ENCODE measurements at places on chromosomes 4 and X.

DNA sequence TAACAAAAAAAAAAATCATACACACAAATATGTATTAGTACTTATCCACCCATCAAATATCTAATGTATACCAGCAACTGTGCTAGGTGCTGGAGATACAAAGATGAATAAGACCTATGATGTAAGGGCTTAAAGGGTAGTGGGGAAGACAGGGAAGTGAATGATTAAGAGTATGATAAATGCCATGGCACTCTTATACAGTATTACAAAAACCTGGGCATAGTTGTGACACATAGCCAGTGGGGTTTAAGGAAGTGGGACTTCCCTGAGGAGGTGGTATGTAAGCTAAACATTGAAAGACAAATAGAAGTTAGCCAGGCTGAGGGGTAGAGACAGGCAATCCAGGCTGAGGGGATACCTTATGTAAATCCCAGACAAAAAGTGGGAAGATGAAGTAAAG is 23.5 kb downstream of the CHM start:
- no peak for DNase-seq

GRCh38 chr4:6964858-6965257 is 55.2 kb downstream of the TBC1D14 start:
- DNase-seq = no peak

DNA sequence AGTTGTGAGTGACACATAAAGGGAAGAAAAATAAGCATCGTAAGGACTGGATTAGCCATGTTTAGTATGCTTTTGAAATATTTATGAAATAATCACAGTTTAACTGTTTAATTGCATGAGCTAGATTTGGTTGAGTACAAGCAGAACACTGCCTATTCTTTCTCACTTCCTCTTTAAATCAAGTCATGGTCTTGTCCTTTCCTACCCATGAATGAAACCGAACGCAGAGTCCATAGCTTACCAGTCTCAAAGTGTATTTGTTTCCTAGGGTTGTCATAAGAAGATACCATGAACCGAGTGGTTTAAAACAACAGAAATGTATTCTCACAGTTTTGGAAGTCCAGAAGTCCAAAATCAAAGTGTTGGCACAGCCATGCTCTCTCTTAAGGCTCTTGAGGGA is 684.0 kb upstream of the MAGEB2 start:
- no peak for DNase-seq

DNA sequence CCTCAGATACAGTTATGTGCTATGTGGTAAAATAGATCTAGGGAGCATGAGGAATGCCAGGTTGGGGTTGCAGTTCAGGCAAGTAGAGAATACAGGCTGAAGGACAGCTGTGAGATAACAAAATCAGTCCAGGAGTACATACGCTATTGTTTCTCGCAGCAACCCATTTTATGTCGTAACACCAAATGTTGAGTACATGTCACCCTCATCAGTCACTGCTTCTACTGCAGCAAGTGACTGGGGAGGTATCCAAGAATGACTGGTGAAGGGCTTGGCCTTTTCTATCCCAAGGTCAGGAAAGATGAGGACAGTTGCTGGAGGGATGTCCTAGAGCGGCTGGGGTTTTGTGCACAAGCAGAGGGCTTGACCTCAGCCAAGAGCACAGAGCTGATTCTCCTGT is 172.1 kb downstream of the CBR4 start:
- no peak for DNase-seq

DNA sequence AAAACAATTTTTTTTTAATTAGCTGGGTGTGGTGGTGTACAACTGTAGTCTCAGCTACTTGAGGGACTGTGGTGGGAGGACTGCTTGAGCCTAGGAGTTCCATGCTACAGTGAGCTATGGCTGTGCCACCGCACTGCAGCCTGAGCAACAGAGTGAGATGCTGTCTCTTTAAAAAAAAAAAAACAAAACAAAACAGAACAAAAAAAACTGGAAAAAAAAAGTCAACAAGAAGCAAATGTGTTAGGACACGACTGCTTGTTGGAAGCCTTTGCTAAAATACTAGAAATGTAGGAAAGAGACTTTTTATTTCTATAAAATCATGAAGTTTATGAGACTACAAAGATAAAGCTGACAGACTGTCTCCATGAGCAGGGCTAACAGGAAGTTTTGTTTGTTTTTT is 87.2 kb downstream of the SH3RF1 start:
- no peak for DNase-seq

- DNase-seq = no peak
Observed at GRCh38 chrX:71909956-71910355, 689 bp upstream of the NHSL2 start.

DNA sequence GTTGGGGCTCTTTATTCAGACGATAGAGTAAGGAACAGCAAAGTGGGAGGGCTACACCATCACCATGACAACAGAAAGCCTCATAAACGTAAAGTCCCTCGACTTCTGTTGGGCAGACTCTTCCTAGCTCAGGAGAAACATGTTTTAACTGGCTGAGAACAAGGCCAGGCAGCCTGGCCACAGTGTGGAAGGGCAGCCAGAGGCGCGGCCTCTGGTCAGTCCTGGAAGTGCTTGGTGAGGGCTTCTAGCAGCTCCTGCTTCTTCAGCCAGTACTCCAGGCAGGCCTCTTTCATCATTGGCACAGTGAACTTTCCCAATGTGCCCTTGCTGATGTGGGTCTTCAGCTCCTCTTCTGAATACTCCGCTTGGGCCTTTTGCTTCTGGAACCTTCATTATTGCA is 690.9 kb downstream of the PCDH19 start:
- DNase-seq = no peak

GRCh38 chrX:136839196-136839595 is 41.3 kb downstream of the RBMX start:
- no peak for DNase-seq

DNA sequence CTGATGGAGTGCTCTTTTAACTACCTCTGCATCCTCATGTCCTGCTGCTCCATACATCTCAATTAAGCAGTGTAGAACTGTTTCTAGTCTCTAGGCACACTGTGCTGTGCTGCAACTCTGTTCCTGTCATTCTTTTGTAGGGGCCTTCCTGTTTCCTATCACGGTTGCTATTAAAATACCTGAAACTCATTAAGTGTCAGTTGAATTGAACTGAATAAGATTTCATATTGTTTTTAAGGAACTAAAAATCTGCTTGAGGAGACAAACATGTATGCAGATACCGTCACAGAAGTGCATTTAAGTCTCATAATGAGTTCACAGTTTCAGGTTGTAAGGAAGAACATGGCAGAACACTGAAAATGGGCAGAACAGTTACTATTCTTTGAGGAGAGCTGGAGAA is 170.1 kb downstream of the LARP7 start:
- DNase-seq = no peak

GRCh38 chr4:55345054-55345453 is 988 bp upstream of the SRD5A3 start:
- no peak for DNase-seq

DNA sequence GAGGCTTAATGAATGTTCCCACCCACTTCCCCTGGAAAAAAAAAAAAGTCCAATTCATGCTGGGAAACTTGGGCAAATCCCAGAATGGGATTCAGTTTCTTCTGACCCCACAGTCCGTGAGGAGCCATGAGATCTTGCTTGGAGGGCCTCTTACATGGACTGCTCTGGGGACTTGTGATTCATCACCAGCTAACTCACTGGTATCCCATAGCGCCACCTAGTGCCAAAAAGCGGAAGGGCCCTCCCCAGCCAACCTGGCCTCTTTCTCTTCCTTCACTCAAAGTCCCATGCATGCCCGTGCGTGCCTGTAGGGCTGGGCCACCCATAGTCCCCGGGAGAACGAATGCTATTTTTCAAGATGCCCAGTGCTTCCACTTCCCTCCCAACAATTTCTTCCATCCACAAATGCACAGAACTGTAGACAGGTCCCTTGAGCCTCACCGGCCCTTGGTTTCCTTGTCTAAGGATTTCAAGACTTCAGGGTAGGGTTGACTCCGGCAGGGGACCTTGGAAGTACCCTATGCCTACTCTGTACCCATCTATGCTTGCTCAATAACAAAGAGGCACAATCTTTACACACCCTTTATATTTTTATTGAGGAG is 5.1 kb downstream of the RTL5 start:
- DNase-seq = peak; percentile 2

DNA sequence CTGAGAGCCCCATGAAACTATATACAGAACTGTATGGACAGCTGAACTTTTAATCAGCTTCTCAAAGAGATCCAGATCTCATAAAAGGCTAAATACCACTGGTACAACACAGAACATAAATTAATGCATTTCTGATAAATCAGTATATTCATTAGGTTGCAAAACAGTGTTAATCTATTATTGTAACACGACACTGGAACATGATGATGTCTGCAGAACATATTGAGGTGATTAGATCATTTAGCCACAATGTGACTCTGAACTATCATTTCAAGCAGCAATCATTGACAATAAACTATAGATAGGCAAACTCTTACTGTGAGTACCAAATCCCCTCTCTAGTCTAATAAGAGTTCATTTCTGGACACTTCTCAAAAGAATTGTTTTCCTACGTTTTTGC is 50.3 kb downstream of the GASK1B start:
- no peak for DNase-seq

DNA sequence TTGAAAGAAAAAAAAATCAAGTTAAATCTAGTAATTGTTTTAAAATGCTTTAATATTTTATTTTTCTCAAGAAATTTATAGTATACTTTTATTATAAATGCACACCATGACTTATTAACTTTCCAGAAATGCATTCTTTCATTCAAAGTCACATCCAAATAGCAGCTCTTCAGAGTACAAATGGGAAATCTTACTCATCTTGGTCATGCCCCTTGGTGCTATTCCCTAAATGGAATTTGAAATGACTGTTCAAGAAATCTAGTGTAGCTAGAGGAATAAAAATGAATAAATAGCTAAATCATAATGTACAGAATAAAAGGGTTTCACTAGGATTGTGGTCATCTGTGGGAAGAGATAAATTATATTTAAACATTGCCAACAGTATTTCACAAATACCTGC is 1139.7 kb downstream of the PCDH18 start:
- DNase-seq = no peak

- DNase-seq = no peak
Observed at GRCh38 chr4:104491481-104492182, 3.1 kb downstream of the CXXC4 start.

- DNase-seq = no peak
Observed at GRCh38 chrX:100358766-100359165, 51.3 kb downstream of the PCDH19 start.

GRCh38 chr4:8534611-8535010 is 45.6 kb upstream of the GPR78 start:
- DNase-seq = no peak

- no peak for DNase-seq
Observed at GRCh38 chrX:16155581-16156096, 11.6 kb upstream of the MAGEB17 start.

- DNase-seq = no peak
Observed at GRCh38 chrX:41921492-41922430, 1.6 kb downstream of the CASK start.

GRCh38 chr4:136803433-136803832 is 728.9 kb downstream of the PCDH18 start:
- DNase-seq = no peak

DNA sequence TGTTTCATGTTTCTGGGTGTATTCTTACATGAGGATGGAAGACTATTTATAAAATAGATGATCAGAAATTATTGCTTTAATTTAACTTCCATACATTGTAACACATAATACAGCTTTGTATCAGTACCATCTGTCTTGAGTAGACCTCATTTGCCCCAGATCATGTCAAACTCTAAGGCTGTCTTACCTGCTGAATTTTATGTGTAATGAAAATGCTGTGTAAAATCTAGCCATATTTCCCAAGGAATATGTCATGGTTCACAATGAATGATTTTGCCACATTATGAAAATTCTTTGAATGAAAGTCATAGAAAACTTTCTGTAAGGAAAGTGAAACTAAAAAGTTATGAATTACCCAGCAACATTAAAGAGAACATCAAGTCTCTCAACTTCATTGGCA is 7.4 kb downstream of the BDH2 start:
- no peak for DNase-seq

GRCh38 chr4:143701365-143701764 is 890 bp upstream of the FREM3 start:
- DNase-seq = no peak

- no peak for DNase-seq
Observed at GRCh38 chr4:40976343-40976742, 226.6 kb downstream of the NSUN7 start.

DNA sequence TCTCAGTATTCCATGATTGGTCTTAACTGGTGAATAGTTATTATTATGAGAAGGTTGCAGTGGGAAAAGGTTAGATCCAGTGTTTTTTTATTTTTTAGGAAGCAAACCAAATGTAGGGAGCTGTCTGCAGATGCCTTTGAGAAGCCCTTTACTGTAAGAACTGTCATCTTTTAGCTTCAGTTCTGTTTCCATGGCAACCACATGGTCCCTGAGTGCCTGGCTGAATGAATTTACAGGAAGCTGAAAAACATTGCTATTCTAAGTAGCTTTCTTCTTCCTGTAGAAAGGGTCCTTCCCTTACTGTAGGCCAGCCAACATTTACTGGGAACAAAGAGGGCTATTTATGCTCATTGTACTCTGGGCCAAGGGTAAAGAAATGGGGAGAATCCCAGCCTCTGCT is 103.3 kb downstream of the DCLK2 start:
- DNase-seq = no peak

DNA sequence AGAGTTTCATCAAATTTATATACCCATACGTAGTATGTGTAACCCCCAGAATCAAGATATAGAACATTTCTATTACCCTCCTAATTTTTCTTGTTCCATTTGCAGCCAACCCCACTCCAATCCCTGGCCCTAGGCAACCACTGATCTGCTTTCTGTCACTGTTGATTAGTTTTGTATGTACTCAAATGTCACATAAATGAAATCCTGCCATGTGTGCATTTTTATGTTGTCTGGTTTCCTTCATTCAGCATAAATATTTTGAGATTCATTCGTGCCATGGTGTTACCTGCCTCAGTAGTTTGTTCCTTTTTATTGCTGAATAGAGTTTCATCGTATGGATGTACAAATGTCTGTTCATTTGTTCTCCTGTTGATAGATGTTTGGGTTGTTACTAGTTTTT is 126.3 kb downstream of the MID1IP1 start:
- DNase-seq = no peak

GRCh38 chrX:124274438-124275181 is 57.9 kb upstream of the TEX13D start:
- DNase-seq = no peak

GRCh38 chrX:15854080-15854655 is 445 bp downstream of the AP1S2 start:
- DNase-seq = no peak

GRCh38 chrX:119954374-119954773 is 10.8 kb upstream of the NKAP start:
- no peak for DNase-seq

- no peak for DNase-seq
Observed at GRCh38 chr4:47483745-47484144, 1.3 kb upstream of the ATP10D start.

- no peak for DNase-seq
Observed at GRCh38 chr4:610411-611261, 14.7 kb upstream of the PDE6B start.

- no peak for DNase-seq
Observed at GRCh38 chr4:128550060-128550459, 259.4 kb upstream of the JADE1 start.

DNA sequence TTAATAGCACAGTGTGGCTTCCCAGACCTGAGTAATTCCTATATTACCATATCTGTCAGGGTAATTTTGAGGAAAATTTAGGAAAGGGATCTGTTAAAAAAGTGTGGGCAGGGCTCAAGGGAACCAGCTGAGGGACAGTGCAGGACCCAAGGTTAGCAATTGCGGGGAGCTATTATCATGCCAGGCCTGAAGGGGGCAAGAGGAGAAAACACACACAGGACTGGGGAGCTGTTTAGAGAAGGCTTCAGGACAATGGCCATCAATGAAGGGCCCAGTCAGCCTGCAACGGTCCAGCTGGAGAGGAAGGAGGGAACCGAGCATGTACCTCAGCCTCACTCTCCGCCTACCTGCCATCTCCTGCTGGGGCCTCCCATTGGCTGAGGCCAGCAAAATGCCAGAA is 19.0 kb upstream of the NHS start:
- DNase-seq = no peak

Data from SW 1271 (cell line).